ENCODE measurements at places on chromosomes 4 and X.
A peak's percentile ranks its signal among the peaks of the same experiment; 100 is the strongest.

- no peak for DNase-seq
These were observed 52.8 kb downstream of the PPP1R2C start for GRCh38 chrX:42725196-42725595.

DNA sequence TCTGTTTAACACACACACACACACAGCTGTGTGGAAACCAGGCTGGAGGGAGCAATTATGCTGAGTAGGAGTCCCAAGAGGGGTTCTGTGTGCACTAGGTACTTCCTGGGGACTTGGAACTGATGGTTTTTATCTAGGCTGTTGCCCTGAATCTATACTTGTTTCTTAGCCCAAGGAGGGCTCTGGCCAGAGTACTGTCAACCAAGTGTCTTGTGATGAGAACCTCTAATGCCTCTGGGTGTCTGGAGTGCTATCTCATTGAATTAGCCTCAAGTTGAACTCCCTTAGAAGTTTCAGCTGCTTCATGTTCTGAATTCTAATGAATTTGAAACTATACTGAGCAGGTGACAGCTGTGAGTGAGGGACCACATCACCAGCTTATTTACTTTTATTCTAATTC is 16.6 kb downstream of the ARHGAP24 start:
- no peak for DNase-seq

DNA sequence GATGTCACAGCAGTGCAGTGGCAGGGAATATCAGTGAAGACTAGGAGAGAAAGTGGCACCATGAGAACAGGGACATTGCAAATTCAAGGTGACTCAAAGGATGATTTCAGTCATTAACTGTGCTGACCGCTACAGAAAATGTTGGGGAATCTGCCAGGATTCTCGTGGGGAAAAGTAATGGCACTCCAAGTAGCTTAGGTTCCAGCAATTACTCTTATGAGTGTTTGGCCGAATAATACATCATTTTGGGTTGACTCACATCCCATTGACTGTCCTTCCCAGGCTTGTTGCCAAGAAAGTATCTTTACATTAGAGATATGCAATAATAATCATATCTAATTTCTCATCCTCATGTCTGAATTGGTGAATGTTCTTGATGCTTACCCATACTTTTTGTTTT is 1411.1 kb upstream of the PCDH7 start:
- peak; percentile 33 for DNase-seq

- DNase-seq: peak; percentile 38
These were observed 78.8 kb downstream of the TMEM47 start for GRCh38 chrX:34578237-34578636.

GRCh38 chrX:153865685-153866084 is 20.3 kb downstream of the L1CAM start:
- DNase-seq: no peak

DNA sequence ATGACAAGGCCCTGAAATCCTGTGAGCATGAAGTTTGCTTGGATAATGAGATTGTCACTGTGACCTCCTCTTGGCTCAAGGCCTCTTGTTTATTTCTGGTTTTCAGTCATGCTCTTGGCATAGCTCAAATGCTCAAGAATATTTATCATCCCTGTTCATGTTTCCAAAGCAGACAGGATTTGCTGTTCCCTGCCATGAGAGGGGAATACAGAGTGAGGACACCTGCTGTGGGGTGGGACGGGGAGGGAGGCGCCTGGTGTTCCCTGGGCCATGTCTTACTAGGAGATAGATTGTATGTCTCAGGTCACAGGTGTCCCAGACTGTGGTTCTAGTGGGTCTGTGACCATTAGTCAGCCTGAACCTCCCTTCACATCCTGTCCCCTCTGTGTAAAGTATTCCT is 34.9 kb upstream of the SH3RF1 start:
- peak; percentile 17 for DNase-seq

DNA sequence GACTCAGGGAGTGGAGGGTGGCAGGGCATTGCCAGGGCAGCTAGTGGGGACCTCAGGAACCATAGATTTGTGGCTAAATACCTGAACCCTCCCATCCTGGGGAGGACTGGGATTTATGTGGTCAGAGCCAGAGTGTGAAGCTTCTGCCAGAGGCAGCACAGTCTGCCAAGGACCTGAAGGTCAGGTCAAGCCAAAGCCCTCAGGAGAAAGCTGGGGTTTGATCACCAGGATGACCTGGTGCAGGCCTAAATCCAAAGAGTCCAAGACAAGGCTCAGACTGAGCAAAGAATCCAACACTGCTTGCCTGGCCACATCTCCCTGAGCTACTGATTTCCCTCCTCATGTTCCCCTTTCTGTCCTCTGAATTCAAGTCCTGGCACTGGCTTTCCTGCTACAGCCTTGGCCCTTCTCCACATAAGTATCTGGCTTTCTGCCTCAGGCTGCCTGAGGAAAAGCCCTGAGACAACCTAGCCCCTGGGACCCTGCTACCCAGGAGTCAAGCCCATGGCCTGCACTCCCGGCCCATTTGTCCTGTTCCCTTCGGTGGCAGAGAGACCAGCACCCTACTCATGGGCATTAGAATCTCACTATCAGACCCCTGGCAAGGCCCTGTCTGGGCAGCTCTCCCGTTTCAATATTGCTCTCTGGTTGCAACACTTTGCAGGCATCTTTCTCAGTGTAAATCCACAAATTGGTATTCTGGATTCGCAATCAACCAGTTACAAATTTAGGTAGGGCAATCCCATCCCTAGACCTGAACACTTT is 39.3 kb upstream of the SLC25A43 start:
- DNase-seq: no peak

DNA sequence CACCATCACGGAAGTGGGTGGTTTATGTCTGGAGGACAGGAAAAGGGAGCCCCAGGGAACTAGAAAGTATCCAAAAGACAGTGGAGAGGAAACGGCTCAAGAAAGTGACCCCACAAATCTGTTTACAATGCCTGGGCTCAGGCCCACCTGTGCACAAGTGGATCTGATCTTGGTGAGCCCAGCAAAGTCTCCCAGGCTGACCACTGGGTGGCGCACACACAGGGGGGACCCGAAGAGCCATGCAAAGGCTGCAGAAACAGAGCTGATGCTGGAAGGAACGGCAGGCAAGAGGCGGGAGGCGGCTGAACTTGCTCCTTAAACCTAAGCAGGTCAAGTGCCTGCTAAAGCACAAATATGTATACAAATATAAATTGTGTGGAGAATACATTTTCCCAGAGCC is 9.6 kb downstream of the HAUS7 start:
- DNase-seq: peak; percentile 48
